ENCODE measurements at places on chromosomes 3 and 15.

- no peak for DNase-seq
These were observed 321.7 kb upstream of the FRG2C start for GRCh38 chr3:75342425-75342824.

DNA sequence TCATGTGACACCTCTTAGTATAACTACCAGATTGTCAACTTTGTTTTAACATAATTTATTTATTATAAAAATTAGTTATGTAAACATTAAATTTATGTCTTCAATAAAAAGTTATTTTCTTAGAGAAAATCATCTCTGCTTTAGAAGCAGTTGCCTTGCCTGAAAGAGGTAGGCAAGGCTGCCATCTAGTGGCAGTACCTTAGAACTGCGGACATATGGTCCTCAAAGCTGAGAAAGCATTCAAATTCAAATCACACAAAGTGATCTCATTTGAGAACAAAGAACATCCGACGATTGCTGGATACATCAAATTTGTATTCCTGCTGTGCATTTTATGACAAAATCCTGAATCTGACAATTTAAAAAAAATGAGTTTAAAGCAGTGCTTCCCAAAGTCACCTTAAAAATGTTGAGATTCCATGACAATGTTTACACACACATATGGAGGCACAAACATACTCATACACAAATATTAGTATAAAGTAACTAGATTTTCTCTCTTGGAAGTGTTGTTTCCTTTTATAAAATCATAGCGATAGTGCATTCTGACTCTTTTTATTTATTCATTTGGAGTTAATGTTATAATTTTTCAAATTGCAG, 617.4 kb downstream of the CADM2 start:
- peak; percentile 57 for DNase-seq

DNA sequence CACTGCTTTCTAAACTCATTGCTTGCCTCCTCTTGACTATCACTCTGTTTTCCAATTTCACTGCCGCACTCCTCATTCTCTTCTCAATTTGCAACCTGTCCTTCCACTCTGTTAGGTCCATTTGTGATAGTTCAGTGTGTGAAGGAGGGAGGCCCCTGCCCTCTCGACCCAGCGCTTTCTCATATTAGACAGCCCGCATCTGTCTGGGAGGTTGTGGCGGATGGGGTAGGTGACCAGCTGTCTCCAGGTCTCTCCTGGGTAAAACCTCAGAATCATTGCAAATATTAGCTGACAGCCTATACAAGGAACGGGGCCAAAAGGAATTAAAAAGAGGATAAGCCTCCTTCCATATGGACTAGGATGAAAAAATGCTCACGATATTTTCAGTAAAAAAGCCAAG, 358.3 kb downstream of the SHQ1 start:
- DNase-seq, result no peak

GRCh38 chr3:192911293-192911692, 6.4 kb downstream of the MB21D2 start:
- no peak for DNase-seq

DNA sequence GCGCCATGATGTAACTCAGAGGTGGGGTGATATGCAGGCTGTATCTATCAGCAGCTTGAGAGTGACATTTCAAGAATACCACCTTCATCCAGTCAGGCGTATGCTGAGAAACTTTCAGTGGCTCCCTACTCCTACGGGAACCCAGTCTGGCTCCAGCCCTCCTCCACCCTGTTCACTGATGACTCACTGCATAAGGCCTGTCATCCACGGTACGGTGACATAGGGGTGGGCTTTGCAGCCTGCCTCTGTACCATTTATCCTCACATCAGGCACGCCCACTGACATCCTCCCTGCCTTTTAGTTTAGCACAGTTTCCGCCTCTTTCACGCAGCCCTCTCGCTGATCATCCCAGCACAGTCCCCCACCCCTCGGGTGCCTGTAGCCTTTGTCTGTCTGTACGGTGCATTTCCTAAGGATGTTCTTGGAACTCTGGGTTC, 11.7 kb downstream of the PXYLP1 start:
- DNase-seq, result peak; percentile 39

DNA sequence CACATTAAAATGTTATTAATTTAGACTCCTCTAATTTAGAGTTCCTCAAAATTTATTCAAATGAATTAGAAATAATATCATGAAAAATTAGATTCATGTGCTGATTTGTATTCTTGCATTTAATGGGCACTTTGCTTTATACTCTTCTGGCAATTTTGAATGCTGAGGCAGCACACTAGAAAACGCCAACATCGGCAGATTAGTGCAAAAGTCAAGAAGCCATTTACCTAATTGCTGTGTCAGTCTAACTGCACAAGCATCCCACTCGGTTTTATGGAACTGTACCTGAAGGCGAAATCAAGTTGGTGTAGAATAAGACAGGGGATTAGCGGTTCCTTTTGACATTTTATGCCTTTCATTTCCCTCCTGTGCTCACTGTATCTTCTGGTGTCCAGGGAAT, 382.0 kb downstream of the ROBO2 start:
- no peak for DNase-seq

DNA sequence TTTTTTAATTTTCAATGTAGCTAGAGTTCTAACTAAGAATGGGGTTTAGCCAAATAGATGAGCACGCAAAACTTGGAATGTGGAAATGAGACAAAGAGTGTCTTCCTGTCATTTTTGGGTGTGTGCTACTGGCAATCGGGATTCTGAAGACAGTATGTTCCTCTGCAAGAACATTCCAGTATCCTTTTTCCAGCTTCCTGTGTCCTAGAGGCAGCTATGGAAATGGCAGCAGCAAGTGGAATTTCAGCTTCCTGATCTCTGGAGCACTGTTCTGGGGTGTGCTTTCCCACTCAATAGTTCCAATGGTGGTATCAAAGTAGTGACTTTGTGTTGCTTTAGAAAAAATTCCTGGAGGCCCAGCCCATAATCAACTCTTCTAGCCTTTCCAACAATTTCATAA, 642.9 kb upstream of the KCNMB2 start:
- peak; percentile 28 for DNase-seq

GRCh38 chr3:23592961-23593931, 212.5 kb upstream of the UBE2E1 start:
- DNase-seq, result no peak

DNA sequence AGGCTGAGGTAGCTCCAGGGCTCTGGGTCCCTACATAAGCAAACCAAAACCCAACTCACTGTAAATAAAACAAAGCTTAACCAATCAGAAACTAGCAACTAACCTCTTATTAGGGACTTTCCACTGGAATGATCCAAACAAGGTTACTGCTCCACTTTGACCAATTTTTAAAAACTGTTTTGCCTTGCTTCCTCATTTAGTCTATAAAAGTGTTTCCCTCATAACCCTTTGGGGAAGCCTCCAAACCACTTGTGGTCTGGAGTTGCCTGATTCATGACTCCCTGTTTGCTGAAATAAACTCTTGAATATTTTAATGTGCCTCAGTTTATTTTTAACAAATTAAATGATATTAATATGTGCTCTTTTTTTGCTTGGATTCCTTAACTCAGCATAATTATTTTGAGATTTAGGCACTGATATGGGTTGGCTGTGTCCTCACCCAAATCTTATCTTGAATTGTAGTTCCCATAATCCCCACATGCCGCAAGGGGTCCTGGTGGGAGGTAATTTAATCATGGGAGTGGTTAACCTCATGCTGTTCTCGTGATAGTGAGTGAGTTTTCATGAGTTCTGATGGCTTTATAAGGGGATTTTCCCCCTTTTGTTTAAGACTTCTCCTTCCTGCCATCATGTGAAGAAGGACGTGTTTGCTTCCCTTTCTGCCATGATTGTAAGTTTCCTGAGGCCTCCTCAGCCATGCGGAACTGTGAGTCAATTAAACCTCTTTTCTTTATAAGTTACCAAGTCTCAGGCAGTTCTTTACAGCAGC, 90.6 kb downstream of the CD200R1L start:
- no peak for DNase-seq

- no peak for DNase-seq
These were observed 138.5 kb upstream of the HES1 start for GRCh38 chr3:193997228-193998122.

- peak; percentile 4 for DNase-seq
These were observed 106.9 kb downstream of the LSM3 start for GRCh38 chr3:14285548-14285925.

GRCh38 chr3:48371651-48372376, at the start of gene FBXW12:
Gene FBXW12 (plus strand): TSS chr3:48372219. CDS start chr3:48372768, 549 bp downstream.
- DNase-seq, result no peak

DNA sequence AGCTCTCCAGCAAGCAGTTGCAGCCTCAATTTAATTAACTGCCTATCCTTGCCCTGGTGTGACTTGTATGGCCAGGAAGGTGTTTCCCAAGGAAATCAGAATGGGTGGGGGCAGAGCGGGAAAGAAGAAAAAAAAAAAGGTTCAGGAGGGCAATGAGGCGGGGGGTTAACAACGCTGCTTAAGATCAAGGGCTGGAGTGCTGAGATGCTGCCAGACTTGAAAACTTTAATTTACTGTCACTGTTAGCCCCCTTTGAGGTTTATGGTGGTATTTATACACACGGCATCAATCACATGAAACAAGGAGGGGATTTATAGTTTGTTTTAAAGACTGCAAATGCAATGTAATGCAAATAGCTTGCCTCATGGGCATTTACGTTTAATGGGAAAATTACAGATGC, 319.4 kb upstream of the NR2F2 start:
- no peak for DNase-seq

DNA sequence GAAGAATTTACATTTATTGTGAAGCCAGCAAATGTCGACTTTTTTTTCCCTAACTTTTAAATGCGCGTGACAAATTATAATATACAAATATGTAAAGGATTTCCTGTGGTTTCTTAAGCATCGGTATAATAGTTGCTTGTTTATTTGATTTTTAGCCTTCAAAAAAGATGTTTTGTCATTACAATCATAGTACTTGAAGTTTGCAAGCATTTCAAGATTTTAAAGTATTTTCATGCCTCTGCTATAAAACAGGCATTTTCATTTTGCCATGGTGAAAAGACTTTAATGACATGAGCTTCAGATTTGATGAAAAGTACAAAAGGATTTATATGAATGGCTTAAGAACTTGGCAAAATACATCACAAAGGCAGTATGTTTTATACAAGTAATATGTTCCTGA, 9.4 kb upstream of the P2RY12 start:
- DNase-seq, result no peak

DNA sequence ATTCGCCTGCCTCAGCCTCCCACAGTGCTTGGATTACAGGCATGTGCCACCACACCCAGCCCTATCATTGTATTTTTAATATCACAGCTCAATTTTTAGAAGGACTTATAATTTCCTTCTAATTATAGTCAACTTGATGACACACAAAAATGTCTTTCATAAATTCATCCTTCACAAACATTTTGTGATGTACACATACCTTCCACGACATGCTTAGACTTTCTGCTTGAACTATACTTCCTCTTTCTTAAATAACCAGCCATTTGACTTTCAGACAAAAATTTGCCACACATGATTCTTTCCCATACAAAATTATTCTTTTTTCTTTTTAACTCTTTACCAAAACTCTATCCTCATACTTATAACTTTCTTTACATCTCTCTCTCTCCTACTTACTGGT, 48.4 kb upstream of the CCK start:
- no peak for DNase-seq

DNA sequence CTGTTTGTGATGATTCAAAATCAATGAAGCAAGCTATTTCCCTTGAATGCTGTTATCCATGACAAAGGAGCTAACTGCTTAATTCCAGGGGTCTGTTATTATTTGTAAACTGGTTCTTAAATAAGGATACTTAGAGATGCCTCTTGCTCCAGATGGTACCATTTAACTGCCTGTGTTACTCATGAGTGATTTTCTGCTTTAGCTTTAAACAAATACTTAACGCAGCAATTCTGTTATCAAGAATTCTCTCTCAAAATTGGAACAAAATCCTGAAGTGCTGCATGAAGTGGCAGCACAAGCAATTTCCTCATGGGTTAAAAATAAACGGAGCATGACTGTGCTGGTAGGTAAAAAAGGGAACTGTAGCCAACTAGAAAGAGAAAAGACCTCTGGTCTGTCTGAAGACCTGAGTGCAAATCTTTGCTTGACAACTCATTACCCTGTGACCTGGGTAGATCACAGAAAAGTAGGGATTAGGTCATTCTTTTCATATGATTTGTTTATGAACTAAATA, 62.5 kb upstream of the GBE1 start:
- DNase-seq, result no peak

DNA sequence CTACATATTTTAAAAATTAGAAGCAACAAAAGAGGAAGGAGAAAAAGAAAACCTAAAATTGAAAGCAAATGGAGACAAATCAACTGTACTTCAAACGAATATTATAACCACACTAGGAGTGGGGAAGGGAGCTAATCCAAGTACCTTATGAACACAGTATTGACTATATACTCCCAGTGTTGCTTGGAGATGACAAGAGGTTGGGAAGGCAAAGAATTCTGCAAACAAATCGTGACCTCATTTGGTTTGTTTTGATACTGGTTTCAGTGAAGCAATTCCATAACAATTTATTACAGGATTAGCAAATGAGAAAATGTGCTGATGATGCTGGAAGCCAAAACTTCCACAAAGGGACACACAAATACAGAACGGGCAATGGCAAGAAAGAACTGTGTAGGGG, 268.1 kb downstream of the ULK4 start:
- DNase-seq, result peak; percentile 47

GRCh38 chr15:39363761-39364586, 216.9 kb upstream of the THBS1 start:
- peak; percentile 39 for DNase-seq

DNA sequence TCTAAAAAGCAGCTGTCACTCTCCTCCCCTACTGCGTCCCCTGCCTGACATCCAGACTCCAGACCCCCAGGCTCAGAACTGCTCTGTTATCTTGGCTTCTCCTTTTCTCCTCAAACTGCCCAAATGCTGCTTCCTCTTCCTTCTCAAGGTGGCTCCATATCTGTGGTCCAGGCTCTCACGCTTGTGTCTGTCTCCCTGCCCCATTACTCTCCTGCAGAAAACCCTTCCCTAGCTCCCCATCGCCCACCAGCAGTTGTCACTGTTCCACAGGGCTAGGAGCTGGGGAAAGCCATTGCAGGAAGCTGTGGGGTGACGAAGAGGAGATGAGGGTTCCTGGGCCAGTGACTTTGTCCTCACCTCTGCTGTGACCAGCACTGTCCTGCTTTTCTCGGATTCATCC, 30.7 kb upstream of the CGNL1 start:
- DNase-seq, result no peak

- no peak for DNase-seq
These were observed 22.6 kb downstream of the VGLL3 start for GRCh38 chr3:86968244-86968932.

- peak; percentile 63 for DNase-seq
These were observed 59.1 kb downstream of the TRIM42 start for GRCh38 chr3:140736863-140737460.

DNA sequence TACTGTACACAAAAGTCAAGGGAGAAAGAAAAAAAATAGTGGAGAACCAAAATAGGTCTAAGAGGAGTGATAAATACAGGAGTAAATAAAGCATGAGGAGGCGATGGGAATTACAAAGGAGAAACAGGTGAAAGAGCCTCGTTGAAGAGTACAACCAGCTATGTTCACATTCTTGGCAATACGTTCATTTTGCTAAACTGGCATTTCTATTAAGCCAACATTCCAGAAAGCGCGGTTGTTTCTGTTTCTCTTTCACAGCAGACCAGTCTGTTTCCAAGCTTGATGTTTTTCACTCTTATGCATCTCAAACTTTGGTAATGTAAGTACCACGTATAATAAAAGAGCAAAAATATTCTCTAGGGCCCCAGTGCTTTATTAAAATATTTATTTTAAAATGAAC, 74.5 kb downstream of the NSUN3 start:
- peak; percentile 21 for DNase-seq

GRCh38 chr15:34976073-34976472, 6.5 kb upstream of the AQR start:
- no peak for DNase-seq
